Forelimb muscle (tissue), 1 donor: ENCODE measurements at places on chromosomes 12 and 14. TPM values are rescaled to one million over a fixed set of nuclear protein-coding genes. Genes with fewer than 3 reads are reported as not detected.

Gene ZFHX2
- polyA plus RNA-seq = 1.5 TPM

Gene DCN
- 1,348 TPM for polyA plus RNA-seq

Gene HCAR2
- 0.09 TPM for polyA plus RNA-seq

Gene FOXM1
- 13.7 TPM for polyA plus RNA-seq

Gene ACOT6
- not detected for polyA plus RNA-seq

Gene ACOT4
- polyA plus RNA-seq = 0.29 TPM

Gene SRGAP1
- 5.9 TPM for polyA plus RNA-seq

Gene HOXC13
- not detected for polyA plus RNA-seq

Gene LMNTD1
- polyA plus RNA-seq = 0.16 TPM

Gene VSX2
- polyA plus RNA-seq = not detected

Gene PLA2G1B
- not detected for polyA plus RNA-seq

Gene NANOG
- 0.13 TPM for polyA plus RNA-seq

Gene GUCY2C
- 0.16 TPM for polyA plus RNA-seq

Gene COQ5
- 44.8 TPM for polyA plus RNA-seq

Gene RFX4
- 0.15 TPM for polyA plus RNA-seq

Gene KIF5A
- polyA plus RNA-seq = 0.03 TPM

Gene PIP4K2C
- 10.6 TPM for polyA plus RNA-seq

Gene RPL10L
- 0.25 TPM for polyA plus RNA-seq

Gene SLC6A13
- 3.1 TPM for polyA plus RNA-seq

Gene ISM2
- polyA plus RNA-seq = not detected

Gene PPM1H
- polyA plus RNA-seq = 3.1 TPM

Gene ERP27
- polyA plus RNA-seq = 0.11 TPM

Gene NELL2
- polyA plus RNA-seq = 0.35 TPM

Gene KRT78
- polyA plus RNA-seq = not detected

Gene CIROP
- not detected for polyA plus RNA-seq

Gene SPTB
- polyA plus RNA-seq = 178 TPM

Gene SYNDIG1L
- polyA plus RNA-seq = 0.05 TPM

Gene TOMM20L
- polyA plus RNA-seq = 0.43 TPM

Gene CLEC4C
- polyA plus RNA-seq = 0.23 TPM

Gene SUOX
- 16.1 TPM for polyA plus RNA-seq

Gene SERPINA9
- polyA plus RNA-seq = not detected

Gene CCDC175
- not detected for polyA plus RNA-seq

Gene AMN
- 0.16 TPM for polyA plus RNA-seq

Gene CCDC177
- not detected for polyA plus RNA-seq

Gene GYS2
- 0.24 TPM for polyA plus RNA-seq

Gene TRHDE
- polyA plus RNA-seq = 0.40 TPM

Gene DTX1
- 5.2 TPM for polyA plus RNA-seq

Gene TAS2R43
- 0.35 TPM for polyA plus RNA-seq

Gene P2RX4
- polyA plus RNA-seq = 9.9 TPM

Gene RNU4-1
- not detected for polyA plus RNA-seq

Gene IRAK3
- polyA plus RNA-seq = 4.4 TPM

Gene NRIP2
- polyA plus RNA-seq = 6.2 TPM

Gene FLVCR2
- polyA plus RNA-seq = 11.2 TPM

Gene HOXC9
- polyA plus RNA-seq = 0.52 TPM

Gene KRT79
- polyA plus RNA-seq = not detected

Gene RIMBP2
- polyA plus RNA-seq = 1.0 TPM

Gene MMP14
- polyA plus RNA-seq = 157 TPM

Gene LPAR5
- polyA plus RNA-seq = 1.1 TPM

Gene EXOC3L4
- polyA plus RNA-seq = 0.80 TPM
